T1000 (cell line): ENCODE measurements at places on chromosomes 5 and 9.
A peak's percentile ranks its signal among the peaks of the same experiment; 100 is the strongest.

GRCh38 chr5:41097642-41098041 lies 26.5 kb upstream of the MROH2B start:
- no peak for DNase-seq

GRCh38 chr9:95197692-95198271 lies 119.7 kb downstream of the FANCC start:
- DNase-seq, result no peak

DNA sequence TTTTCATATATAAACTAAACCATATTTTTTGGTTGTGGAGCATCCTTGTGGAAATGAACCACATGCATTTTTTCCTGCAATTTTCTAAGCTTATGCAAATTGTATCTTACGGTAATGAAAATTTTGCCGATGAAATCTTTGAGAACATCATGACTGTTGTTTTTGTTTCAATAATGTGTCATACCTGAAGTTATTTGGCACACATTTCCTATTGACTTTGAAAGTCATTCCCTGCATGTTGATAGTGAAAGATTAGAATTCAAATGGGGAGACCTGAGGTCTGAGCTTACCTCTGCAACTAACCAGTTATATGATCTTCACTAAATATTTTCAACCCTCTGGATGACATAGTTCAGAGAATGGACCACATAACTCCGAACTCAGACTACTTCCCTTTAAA lies 88.5 kb downstream of the PRR16 start:
- no peak for DNase-seq

- DNase-seq, result no peak
Measured at GRCh38 chr5:14032918-14033317, 88.4 kb upstream of the DNAH5 start.

DNA sequence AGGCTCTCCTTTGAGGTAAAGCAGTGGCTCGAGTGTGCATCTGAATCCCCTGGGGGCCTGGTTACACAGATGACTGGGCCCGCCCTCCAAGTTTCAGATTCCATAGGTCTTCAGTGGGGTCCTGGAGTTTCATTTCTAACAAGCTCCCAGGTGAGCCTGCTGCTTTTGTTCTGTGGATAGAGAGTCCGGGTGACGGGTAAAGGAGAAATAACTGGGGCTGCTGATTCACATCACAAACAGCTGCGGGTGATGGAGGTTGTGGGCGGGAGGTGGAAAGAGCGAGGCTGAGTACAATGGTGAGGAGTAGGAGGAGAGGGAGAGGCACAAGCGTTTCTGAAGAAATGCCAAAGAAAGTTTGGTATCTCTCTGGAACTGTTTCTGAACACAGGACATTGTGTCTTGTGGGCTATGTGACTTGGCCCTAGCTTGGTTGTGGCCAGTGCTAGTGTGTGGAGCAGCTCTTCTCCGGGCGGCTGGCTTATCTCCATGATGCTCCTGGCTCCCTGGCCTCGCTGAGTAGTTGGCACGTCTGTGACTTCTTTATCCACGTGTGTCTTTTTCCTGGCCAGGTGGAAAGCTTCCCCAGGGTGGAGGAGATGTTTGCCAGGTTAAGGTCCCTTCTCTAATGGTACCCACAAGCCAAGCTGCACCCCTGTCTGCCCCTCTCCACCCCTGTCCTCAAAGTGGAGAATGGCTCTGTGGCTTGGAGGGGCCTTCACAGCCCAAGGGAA lies 61.7 kb downstream of the HSPA4 start:
- DNase-seq, result peak; percentile 2

DNA sequence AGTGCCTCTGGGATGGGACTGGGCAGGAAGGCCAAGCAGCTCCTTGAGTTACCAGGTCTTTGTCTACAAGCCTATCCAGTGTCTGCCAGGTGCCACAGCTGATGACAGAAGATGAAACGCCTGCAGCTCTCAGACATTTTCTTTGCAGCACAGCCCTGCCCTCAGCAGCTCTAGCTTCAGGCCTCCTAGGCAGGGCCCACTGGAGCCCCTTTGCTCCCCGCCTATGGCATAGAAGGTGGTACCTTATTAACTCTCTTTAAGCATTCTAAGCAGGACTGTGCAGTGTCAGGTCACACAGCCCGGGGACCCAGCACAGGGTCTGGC lies 1.3 kb upstream of the SKP1 start:
- no peak for DNase-seq

GRCh38 chr5:172343741-172344140 lies 60.2 kb upstream of the UBTD2 start:
- no peak for DNase-seq

DNA sequence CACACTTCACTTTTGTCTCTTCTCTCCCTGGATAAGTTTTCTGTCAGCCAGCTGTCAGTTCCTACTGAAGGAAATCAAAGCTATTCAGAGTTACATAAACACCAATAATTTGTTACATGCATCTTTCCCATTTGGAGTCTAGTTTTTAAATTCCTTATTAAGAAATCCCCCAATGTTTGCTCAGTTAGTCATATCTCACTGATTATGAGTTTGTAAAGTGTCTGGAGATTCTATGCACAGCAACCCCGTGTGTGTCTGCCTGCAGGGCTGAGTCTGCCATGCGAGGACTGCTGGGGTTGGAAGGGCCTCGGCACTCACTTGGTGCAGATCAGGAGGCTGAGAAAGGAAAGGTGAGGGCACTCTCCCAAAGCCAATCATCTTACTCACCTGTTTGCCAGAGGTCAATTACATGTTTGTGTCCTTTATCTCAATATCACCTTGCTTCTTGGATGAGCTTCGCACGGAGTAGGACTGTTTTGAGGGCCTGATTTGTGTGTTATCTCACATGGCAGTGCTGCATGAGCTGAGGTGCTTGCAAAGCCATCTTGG lies 3.3 kb downstream of the ANKRD34B start:
- no peak for DNase-seq

- no peak for DNase-seq
Measured at GRCh38 chr9:28056006-28056405, 482.7 kb upstream of the C9orf72 start.

DNA sequence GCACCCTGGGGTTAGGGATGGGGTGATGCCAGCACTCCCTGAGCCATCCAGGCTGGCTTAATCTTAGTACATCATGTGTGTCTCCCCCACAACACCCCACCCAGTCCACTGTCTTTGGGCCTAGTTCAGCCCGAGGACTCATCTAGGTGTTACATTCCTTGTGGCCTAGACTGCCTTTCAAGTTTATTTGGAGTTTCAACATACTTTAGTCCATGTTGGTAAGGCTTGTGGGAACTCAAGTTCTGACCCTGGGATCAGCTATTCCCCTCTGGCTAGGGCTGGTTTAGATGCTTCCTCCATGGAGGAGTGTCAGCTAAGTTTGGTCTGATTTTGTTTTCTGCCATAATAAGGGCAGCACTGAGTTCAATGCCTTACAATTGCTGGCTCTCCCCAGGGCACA lies 302.4 kb downstream of the SMARCA2 start:
- DNase-seq, result no peak

DNA sequence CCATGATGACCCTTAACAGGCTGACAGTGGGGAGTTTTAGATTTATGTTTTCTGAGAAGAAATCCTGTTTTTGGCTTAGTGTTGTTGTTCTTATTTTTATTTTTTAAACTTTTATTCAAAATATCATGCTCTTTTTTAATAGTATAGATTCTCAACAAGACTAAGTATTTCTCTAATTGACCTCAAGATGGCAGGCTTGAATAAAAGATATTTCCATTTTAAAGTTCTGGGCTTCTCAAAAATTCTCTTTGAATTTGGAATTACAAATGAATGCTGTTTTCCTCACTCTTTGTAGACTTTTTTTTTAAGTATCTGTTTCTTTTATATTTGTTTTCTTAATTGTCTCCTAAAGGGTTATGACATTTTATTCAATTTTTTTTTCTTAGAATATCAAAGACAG lies 50.0 kb upstream of the SH3GL2 start:
- DNase-seq, result no peak

DNA sequence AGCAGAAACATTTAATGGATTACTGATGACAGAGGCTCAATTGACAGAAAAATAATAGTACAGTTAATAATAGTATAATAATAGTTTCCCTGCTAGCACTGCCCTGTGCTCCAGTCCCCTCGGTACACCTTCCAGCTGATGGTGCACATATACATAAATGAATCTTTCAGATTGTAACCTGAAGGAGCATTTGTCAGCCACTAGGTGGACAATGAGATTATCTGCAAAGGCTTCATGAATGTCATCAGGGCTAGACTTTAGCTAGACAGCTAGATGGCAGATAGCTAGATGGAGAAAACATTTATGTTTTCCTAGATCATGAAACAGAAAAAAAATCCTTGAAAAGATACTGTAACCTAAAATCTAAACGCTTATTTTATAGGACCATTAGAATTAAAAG lies 304.4 kb upstream of the SMC2 start:
- no peak for DNase-seq

DNA sequence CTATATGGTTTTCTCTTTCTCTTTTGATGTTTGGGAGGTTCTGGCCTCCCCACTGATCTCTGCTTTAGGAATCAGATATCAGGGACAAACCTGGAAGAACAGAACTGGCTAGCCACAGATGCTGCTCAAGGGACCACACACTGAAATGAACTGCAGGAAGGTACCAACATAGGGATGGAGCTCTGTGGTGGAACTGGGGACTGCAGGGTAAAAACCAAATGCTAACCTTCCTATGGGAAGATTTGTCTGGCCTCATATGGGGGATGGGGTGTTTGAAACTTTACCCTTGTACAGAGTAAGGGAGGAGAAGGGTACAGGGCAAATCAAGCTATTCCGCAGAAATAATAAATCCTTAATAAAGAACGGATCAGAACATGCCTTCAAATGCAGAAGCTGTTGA lies 49.4 kb downstream of the ELOVL7 start:
- no peak for DNase-seq

- DNase-seq, result no peak
Measured at GRCh38 chr9:73213300-73213699, 61.6 kb downstream of the ANXA1 start.

DNA sequence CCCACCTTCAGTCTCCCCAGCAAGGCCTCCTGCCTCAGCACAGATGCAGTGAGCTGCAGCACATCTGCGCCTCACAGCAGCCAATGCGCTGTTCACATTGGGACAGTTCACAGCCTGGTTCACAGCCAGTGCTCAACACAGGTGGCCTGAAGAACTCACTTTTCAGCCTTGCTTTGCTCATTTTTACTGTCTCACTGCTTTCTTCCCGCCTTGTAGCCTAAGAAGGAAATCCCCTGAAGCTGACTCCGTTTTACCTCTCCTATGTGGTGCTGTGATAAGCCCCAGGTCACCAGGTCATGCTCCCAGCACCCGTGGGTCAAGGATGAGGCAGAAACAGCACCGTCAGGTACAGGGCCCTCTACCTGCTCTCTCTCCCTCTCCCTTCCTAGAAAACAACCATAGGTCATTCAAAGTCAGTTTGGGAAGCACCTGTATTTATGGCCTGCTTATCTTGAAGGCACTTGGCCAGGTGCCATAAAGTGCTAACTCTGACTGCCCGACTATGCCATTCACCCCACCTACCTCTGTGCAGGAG lies 1.1 kb downstream of the GCNT4 start:
- DNase-seq, result no peak

DNA sequence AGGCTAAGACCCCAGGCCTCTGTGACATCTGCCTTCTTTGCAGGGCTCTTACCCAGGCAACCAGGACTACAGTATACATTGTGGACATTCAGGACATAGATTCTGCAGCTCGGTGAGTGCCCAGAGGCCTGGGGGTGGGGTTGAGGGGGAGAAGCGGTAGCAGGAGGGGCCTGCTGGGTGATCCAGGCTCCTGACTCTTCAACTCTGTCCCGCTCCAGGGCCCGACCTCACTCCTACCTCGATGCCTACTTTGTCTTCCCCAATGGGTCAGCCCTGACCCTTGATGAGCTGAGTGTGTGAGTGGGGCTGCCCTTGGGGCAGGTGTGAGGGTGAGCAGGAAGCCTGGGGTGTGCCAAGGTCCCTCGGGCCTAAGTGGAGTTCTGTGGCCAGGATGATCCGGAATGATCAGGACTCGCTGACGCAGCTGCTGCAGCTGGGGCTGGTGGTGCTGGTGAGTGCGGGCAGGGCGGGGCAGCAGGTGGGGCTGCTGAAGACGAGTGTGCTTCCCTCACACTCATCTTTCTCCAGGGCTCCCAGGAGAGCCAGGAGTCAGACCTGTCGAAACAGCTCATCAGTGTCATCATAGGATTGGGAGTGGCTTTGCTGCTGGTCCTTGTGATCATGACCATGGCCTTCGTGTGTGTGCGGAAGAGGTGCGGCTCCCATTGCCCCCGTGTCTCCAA lies 19.8 kb downstream of the GPRIN1 start:
- DNase-seq, result no peak

- no peak for DNase-seq
Measured at GRCh38 chr5:136153581-136154236, 21.1 kb downstream of the SMAD5 start.

GRCh38 chr9:121699571-121700164 lies 48.2 kb downstream of the DAB2IP start:
- no peak for DNase-seq

DNA sequence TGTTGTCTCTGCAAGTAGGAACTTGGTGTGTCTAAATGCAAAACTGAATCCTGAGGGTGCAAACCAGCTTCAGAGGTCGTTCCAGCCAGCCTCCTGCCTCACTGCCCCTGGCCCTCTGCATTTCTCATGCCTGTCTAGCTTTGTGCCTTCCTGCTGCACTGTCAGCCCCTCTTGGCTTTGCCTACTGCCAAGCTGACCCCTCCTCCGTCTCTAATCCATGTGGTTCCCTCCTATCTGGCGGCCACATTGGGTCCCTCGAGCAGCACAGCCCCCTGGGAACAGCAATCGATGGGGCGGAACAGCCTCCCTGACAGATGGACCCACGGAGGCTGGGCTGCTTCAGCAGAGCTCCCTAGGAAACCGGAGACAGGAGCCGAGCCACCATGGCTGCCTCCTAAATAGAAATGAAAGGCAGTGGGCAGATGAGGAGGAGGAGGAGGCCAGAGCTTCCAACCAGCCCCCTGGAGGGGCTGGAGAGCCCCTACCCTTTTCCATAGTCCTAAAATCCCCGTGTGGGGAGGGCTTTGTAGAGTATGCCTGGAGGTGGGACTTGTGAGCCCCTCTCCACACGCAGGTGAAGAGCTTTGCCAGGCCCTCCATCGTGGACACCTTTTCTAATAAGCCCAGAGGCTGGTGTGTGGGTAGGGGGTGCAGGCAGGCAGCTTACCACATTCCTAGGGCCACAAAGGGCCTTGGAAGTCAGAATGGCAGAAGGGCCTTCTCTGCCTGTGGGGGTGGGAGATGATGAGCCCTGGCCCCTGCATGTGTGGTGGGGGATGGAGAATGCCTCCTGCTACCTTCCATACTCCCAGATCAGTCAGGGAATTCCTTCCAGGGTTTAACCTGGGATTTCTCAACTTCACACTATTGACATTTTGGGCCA lies 9.2 kb upstream of the CXXC5 start:
- DNase-seq, result no peak

DNA sequence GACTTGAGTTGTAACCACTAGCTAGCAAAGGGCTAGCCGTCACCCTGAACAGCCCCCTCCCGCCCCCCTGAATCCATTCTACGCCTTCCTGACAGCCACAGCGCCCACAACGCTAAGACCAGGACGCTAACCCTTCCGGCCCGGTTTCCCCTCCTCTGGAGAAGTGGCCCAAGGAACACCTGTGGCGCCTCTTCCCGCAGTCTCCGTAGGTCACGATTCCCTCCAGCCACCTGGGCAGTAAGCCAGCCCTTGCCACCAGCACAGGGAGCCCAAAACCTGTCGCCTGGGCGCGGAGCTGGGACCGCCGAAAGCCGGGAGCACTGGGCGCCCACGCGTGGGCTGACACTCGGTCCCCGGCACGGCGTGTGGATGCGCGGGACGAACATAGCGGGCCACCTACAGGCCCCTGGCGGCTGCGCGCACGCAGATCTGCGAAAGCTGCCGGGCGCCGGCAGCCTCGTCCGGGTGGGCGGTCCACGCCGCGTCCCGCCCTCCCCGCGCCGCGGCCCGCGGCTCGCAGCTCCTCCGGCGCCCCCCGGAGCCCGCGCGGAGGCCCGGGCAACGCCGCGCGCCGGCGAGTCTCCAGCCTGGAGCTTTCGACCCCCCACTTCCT lies 596 bp downstream of the IRF1 start:
- DNase-seq, result no peak
